ENCODE measurements at places on chromosomes 12 and 14. TPM values are rescaled to one million over a fixed set of nuclear protein-coding genes. Genes with fewer than 3 reads are reported as not detected.
A peak's percentile ranks its signal among the peaks of the same experiment; 100 is the strongest.

- DNase-seq = no peak
- peaks cover 3% of the 10 kb centered on the region for H3K27me3 ChIP-seq
- no peaks in the 10 kb centered on the region for H3K4me1 ChIP-seq
- H3K4me3 ChIP-seq = no peak overlapping the region
- no peaks in the 10 kb centered on the region for H3K36me3 ChIP-seq
Measured at GRCh38 chr14:36857136-36857535, 195.5 kb downstream of the PAX9 start.

DNA sequence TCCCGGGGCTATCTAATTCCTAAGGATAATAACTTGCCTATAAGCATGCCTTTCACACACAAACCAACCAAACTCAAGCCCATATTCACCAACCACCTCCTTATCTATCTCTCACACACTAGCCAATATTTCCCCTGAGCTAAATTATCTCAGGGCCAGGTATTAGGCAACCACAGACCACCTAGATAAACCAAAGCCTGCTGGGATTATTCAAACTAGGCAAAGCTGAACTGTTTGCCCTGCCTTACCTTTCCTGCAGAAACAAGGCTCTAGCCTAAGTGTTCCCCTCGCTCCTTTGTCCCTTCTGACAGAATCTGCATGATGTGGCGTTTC is 114.7 kb upstream of the EEA1 start:
- H3K27me3 ChIP-seq = peaks cover 3% of the 10 kb centered on the region
- no peak overlapping the region for H3K4me3 ChIP-seq
- no peak overlapping the region for H3K27ac ChIP-seq
- H3K36me3 ChIP-seq = no peaks in the 10 kb centered on the region
- H3K4me1 ChIP-seq = no peaks in the 10 kb centered on the region

DNA sequence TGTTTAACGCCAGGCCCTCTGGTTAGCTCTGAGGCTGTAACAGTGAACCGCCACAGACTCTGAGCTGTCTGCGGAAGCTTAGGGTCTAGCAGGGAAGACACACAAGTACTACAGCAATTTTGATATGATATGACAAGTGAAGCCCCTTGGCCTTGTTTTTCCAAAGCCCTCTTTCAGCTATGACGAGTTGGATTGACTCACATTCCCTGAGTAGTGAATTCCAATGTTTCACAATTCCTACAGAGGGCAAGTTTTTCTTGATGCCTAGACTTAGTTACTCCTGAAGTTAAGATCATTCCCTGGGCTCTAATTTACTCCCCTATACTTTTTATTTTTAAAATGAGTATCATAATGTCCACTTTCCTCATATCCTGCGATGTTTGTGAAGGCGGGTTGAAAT is 53.3 kb upstream of the CISTR start:
- H3K4me3 ChIP-seq = no peak overlapping the region
- no peaks in the 10 kb centered on the region for H3K36me3 ChIP-seq
- H3K27me3 ChIP-seq = peaks cover 37% of the 10 kb centered on the region
- no peak overlapping the region for H3K27ac ChIP-seq
- no peak for DNase-seq

DNA sequence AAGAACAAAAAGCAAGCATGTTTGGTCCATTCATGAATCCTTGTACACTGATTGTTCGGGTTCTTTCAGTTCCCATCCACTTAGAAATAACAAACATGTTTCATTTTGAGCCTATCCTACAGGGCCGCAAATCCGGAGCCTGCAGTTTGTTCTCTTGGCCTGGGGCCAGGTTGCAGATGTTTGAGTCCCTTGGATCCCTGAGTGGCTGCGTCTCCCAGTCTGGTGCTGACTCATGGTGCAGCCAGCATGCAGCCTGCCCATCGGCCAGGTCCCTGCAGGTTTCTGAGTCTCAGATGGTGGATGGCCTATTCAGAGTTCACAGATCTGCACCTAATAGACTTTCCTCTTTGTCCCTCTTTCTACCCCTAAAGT is 1.9 kb upstream of the DYNC1H1 start:
- no peaks in the 10 kb centered on the region for H3K27me3 ChIP-seq
- peaks cover 26% of the 10 kb centered on the region for H3K4me1 ChIP-seq
- H3K4me3 ChIP-seq = no peak overlapping the region
- no peak overlapping the region for H3K27ac ChIP-seq
- DNase-seq = peak; percentile 24
- peaks cover 3% of the 10 kb centered on the region for H3K36me3 ChIP-seq

- no peaks in the 10 kb centered on the region for H3K27me3 ChIP-seq
- no peak overlapping the region for H3K27ac ChIP-seq
- no peaks in the 10 kb centered on the region for H3K4me1 ChIP-seq
- peaks cover 15% of the 10 kb centered on the region for H3K36me3 ChIP-seq
- no peak for DNase-seq
- no peak overlapping the region for H3K4me3 ChIP-seq
Measured at GRCh38 chr12:124434951-124435805, 132.2 kb downstream of the NCOR2 start.

DNA sequence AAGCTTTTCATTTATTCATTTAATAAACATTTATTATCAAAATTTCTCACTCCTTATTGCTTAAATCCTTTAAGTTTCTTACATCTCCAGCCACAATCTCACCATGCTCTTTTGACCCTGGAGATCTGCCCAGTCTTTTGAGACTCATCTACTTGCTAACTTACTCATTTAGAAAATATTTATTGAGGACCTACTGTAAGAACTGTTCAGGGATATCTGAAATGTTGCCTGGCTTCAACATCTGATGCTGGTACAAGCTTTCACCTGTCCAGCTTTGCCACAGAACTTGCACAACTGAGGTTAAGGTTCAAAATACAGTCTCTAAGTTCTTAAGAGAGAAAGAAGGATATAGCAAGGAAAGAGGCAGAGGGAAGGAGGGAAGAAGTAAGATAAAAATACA is 17.5 kb upstream of the GXYLT1 start:
- H3K36me3 ChIP-seq = peaks cover 14% of the 10 kb centered on the region
- H3K4me1 ChIP-seq = peaks cover 21% of the 10 kb centered on the region
- H3K4me3 ChIP-seq = no peak overlapping the region
- peak overlapping the region; percentile 70 for H3K27ac ChIP-seq
- DNase-seq = no peak
- no peaks in the 10 kb centered on the region for H3K27me3 ChIP-seq

GRCh38 chr14:92513966-92514843 is 624 bp downstream of the RIN3 start:
- peaks cover 32% of the 10 kb centered on the region for H3K4me1 ChIP-seq
- peak overlapping the region; percentile 19 for H3K27ac ChIP-seq
- H3K27me3 ChIP-seq = peaks cover 2% of the 10 kb centered on the region

GRCh38 chr12:2173971-2174370 is 121.2 kb downstream of the CACNA1C start:
- no peak for DNase-seq
- H3K4me1 ChIP-seq = no peaks in the 10 kb centered on the region
- no peak overlapping the region for H3K27ac ChIP-seq

DNA sequence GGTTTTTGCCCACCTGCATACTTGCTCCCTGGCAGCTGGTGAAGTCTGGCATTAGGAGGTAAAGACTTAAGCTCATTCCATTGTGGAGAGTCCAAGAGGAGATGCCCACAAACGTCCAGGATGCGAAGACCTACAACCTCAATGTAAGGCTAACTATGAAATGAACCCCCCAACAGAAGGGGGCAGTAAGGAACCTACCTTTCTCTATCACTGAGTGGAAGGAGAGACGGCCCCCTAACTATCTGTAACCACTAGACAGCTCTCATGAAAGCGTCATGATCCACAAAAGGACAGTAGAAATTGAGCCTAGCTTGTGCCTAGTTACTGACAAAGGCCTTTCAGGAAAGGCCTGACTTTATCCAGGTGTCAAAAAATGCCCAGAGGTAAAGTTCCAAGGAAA is 55.3 kb downstream of the ZFYVE21 start:
- no peak overlapping the region for H3K27ac ChIP-seq
- DNase-seq = no peak
- H3K27me3 ChIP-seq = no peaks in the 10 kb centered on the region
- H3K4me3 ChIP-seq = no peak overlapping the region

DNA sequence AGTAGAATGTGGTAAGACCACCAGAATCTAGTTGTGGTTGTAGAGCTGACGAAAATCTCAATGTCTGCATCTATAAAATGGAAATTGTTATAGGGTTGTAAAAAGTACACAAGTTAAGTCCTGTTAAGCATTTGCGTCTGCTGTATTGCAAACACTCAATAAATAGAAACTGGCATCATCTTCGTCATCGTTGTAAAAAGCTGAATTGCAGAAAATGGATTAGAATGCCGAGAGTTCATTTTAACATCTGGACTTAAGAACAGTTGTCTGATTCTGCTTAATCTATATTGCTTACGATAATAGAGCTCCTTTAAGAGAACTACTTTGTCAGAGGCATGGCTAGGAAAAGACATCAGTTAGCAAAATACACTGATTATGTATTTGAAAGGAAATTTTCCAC is 33.2 kb downstream of the KCNMB4 start:
- H3K4me3 ChIP-seq = no peak overlapping the region
- H3K36me3 ChIP-seq = peaks cover 4% of the 10 kb centered on the region
- H3K27me3 ChIP-seq = no peaks in the 10 kb centered on the region
- no peaks in the 10 kb centered on the region for H3K4me1 ChIP-seq
- H3K27ac ChIP-seq = no peak overlapping the region

DNA sequence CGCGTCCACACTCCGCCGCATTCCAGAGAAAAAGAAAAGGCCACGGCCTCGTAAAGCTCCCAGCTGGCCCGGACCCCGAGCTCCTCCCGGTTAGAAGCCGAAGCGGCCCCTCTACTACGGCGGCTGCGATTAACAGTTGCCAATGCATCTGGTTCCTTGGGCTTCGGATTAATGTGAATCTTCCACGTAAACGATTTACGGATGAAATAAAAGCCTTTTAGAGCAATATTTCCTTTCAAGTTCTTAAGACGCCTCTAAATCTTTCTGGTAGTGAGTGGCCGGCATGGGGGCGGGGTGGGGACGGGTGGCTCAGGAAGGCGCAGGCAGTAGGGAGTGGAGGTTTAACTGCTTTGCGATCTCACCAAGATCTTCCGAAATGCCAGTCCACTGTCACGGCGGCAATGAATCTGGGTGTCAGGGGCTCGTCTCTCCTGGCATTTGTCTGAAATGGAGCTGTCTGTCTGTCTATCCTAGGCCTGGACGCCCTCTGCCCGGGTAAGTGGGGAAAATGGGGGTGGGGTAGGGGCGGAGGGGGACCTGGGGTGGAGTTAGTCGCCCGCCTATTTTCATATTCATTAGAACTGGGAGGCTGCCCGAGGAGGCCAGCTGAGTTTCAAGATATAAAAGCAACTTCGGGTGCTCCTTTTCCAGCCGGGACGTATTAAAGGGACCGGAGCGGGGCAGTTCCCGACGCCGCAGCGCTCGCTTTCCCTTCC is 413 bp upstream of the ALX1 start:
- H3K4me1 ChIP-seq = peaks cover 5% of the 10 kb centered on the region
- DNase-seq = peak; percentile 9
- peaks cover 58% of the 10 kb centered on the region for H3K27me3 ChIP-seq
- no peak overlapping the region for H3K4me3 ChIP-seq
- H3K36me3 ChIP-seq = no peaks in the 10 kb centered on the region

PPP1R36 gene
- 0.14 TPM for total RNA-seq

OTOGL gene
- not detected for total RNA-seq

Data from activated CD4-positive, alpha-beta T cell treated with anti-CD3 and anti-CD28 coated beads for 36 hours (primary cell).